ENCODE measurements at places on chromosomes 3 and 15.

DNA sequence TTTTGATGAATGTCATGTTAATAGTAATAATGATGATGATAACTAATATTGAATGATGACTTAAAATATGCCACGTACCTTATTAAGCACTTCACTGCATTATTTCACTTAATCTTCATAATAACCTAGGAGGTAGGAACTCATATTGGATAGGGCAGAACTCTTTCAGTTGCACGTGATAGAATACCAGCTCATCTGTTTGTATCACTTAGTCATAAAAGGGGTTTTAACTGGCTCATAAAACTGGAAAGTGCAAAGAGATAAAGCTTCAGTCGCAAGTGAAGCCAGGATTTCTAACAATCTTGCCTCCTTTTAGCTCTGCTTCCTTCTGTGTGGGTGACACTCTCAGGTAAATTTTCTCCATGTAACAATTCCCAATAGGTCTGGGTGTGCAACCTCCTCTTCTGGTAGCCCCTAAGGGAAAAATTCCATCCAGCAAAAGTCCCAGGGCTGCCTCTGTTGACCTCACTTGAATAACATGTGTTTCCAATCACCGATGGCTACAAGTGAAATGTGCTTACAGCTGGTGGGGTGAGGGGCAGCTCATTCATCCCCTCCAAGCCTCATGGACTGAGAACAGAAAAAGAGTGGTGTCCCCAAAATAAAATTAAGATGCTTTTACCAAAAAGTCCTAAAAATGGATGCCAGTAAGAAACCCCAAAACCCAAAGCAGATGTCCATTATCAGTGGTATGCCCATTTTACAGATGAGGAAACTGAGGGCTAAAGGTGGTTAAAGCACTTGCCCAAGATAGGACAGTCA, 9.3 kb downstream of the GXYLT2 start:
- no peak for DNase-seq

DNA sequence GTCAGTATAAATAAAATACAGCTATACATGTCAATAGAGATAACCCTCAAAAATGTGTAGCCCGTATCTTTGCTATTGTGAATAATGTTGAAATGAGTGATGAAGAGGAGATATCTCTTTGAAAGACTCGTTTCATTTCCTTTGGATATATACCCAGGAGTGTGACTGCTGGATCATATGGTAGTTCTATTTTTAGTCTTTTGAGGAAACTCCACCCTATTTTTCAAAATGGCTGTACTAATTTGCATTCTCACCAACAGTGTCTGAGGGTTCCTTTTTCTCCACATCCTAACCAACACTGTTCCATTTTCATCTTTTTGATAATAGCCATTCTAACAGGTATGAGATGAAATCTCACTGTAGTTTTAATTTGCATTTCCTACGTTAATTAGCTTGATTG, 237.5 kb upstream of the GBE1 start:
- no peak for DNase-seq

GRCh38 chr15:45498701-45499100, 23.9 kb downstream of the SLC30A4 start:
- DNase-seq: no peak

- DNase-seq: no peak
These were observed 11.4 kb downstream of the MSL2 start for GRCh38 chr3:136184703-136185102.

DNA sequence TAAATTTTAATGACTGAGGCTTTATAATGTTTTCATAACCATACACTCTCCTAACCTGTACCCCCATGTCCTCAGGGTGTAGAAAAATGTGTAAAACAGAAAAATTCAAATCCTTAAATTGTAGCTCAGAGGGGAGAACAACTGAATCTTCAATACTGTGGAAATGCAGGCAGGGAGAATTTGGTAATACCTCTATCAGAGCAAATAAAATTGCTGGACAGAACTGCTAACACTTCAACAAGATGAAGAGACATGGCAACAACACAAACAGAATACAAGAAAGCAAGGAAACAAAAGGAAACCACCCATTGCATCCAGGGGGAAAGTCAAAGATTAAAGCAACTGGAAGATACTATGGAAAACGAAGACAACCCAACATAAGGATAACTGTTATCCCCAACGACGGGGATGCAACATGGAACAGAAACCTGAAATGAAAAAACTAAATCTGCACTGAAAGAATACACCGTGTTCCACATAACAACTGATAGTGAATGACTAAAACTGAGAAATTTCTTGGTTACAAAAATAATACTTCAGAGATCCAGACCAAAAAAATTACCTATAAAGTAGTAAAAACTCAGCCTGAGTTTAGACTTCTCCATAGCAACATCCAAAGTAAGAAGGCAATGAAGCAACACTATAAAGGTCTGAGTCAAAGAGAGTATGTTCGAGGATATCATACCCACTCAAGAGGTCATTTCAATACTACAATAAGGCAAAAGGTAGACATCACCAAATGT, 48.5 kb downstream of the HACD2 start:
- DNase-seq: no peak

- no peak for DNase-seq
These were observed 22.3 kb downstream of the TM6SF1 start for GRCh38 chr15:83129791-83130190.

GRCh38 chr15:62951481-62951880, 91.1 kb upstream of the TPM1 start:
- no peak for DNase-seq

DNA sequence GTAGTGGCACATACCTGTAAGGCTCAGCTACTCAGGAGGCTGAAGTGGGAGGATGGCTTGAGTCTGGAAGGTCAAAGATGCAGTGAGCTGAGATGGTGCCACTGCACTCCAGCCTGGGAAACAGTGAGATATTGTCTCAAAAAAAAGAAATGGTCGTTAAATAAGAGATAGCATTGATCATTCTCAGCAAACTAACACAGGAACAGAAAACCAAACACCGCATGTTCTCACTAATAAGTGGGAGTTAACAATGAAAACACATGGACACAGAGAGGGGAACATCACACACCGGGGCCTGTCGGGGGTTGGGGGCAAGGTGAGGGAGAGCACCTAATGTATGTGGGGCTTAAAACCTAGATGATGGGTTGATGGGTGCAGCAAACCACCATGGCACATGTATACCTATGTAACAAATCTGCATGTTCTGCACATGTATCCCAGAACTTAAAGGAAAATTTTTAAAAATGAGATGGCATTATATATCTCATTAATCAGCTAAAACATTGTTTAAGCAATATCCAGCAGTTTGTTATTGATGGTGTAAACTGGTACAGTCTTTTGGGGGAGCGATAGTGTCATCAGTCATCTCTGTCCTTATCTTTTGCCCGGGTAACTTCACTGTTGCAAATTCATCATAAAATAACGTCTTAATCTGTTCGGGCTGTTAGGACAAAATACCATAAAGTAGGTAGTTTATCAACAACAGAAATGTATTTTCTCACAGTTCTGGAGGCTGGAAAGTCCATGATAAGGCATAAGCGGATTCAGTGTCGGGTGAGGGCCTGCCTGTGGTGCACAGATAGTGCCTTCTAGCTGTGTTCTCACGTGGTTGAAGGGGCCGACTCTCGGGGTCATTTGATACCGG, 1.7 kb upstream of the MAN2A2 start:
- no peak for DNase-seq

DNA sequence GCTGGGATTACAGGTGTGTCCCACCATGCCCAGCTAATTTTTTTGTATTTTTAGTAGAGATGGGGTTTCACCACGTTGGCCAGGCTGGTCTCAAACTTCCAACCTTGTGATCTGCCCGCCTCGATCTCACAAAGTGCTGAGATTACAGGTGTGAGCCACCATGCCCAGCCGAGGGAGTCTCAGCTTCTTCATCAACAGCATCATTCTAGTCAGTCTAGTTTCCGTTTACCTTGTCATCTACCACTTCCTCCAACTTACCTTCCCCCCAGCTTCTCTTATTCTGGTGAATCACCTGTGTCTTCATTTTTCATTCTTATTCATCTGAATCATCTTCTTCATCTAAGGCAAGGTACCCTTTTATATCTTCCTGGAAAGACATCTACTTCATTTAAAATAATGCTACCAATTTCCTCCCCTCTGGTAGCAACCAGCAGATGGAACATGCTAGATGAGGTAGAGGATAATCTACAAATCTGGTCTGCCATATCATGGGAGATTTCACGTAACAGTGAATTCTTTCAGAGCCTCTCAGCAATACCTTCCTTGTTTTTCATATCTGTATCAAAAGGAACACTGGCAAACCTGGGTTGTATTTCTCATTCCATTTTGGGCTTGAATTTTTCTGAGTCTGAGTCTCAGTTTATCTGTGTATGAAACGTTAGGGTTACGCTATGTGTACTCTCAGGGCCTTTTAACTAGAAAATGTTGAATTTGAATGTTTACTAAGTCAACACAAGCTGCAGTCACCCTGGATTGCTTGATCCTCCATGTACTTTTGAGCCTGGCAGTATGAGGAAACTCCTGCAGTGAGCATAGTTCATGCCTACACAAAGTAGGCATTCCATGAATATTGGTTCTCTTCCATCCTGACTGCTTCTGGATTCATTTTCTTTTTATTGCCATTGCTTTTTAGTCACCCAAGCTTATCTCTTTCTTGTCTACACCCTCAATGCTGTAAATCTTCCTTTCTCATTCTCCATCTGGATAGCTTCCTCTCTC, 16.8 kb downstream of the LPP start:
- DNase-seq: peak; percentile 44
